Cardiac muscle cell (in vitro differentiated cells and primary cell): ENCODE measurements at places on chromosomes 7 and 10. TPM values are rescaled to one million over a fixed set of nuclear protein-coding genes. Genes with fewer than 3 reads are reported as not detected.
A peak's percentile ranks its signal among the peaks of the same experiment; 100 is the strongest.

DNA sequence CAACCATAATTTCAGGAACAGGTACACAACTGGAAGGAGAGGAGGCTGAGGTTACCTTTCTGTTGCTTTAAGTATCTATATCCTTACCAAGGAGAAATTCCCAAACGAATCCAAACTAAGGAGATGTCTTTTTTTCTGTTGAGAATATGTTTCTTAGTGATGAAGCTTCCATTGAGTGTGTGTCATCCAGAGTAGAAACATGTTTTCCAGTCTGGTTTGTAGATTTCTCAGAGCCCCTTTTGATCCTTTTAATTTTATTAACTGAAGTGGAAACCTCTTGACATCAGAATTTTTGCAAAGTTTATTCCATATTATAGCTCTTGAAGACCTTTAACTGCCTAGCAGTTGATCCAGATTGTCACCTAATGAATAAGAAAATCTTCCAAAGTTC, 207.1 kb upstream of the FERD3L start:
- no peak overlapping the region for H3K27ac ChIP-seq
- no peaks in the 10 kb centered on the region for H3K36me3 ChIP-seq
- no peak for DNase-seq
- H3K4me1 ChIP-seq: no peaks in the 10 kb centered on the region
- no peak overlapping the region for H3K4me3 ChIP-seq

GRCh38 chr10:112613620-112614019, 166.6 kb downstream of the VTI1A start:
- DNase-seq: no peak
- peaks cover 12% of the 10 kb centered on the region for H3K4me1 ChIP-seq
- H3K27me3 ChIP-seq: no peaks in the 10 kb centered on the region
- no peak overlapping the region for H3K4me3 ChIP-seq

GRCh38 chr7:31695859-31696614, 9.0 kb downstream of the PPP1R17 start:
- no peak overlapping the region for H3K27ac ChIP-seq
- H3K4me3 ChIP-seq: no peak overlapping the region
- H3K27me3 ChIP-seq: no peaks in the 10 kb centered on the region
- DNase-seq: no peak

- H3K36me3 ChIP-seq: no peaks in the 10 kb centered on the region
- no peak for DNase-seq
- no peak overlapping the region for H3K4me3 ChIP-seq
- no peaks in the 10 kb centered on the region for H3K27me3 ChIP-seq
Measured at GRCh38 chr7:20064181-20064970, 152.8 kb downstream of the MACC1 start.

GRCh38 chr7:5450549-5451327, 27.1 kb upstream of the TNRC18 start:
- no peak overlapping the region for H3K4me3 ChIP-seq
- DNase-seq: peak; percentile 53
- no peak overlapping the region for H3K27ac ChIP-seq
- no peaks in the 10 kb centered on the region for H3K36me3 ChIP-seq
- no peaks in the 10 kb centered on the region for H3K27me3 ChIP-seq
- H3K4me1 ChIP-seq: peaks cover 15% of the 10 kb centered on the region

DNA sequence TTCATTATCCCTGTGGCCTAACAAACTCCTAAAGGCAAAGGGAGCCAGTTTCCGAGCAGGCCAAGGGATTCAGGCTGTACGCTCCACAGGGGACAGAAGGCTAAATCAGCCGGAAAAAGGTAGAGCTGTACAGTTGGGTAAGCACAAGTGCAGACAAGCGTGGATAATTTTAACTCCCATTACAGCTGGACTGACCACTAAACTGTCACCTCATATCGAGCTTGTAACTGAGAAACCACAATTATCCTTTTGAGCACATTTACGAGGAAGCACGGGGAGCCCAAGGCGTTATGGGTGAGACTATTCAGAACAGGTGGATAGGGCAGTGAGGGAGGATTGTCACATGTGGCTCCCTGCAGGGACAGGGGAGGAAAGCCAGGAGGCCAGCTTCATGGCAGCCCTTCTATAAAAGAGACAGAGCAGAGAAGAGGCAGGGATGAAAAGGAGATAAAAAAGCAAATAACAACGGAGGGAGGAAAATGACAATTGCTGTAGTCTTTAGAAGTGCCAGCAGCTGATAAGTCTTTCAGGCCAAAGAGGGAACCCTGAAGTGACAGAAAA, 288.0 kb downstream of the FGFR2 start:
- no peaks in the 10 kb centered on the region for H3K27me3 ChIP-seq
- no peaks in the 10 kb centered on the region for H3K36me3 ChIP-seq
- no peak overlapping the region for H3K4me3 ChIP-seq
- no peak for DNase-seq
- peaks cover 15% of the 10 kb centered on the region for H3K4me1 ChIP-seq

DNA sequence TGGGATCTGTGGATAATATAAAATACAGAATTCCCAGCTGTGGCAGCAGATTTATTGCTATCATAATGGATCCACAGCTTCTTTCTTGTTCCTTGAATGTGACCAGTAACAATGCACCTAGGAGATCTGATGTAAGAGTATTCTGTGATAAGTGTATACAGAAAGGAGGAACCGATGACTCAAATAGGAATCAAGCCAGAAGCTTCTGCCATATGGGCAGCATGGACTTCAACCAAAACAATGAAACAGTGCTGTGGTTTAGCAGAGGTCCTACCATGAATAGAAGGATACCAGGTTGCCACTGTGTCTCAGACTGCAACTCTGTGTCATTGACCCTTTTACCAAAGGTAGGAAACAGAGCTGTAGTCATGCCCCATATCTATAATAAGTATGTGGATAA, 81.8 kb downstream of the PTPRZ1 start:
- H3K4me1 ChIP-seq: no peaks in the 10 kb centered on the region
- no peak overlapping the region for H3K27ac ChIP-seq
- H3K36me3 ChIP-seq: no peaks in the 10 kb centered on the region

DNA sequence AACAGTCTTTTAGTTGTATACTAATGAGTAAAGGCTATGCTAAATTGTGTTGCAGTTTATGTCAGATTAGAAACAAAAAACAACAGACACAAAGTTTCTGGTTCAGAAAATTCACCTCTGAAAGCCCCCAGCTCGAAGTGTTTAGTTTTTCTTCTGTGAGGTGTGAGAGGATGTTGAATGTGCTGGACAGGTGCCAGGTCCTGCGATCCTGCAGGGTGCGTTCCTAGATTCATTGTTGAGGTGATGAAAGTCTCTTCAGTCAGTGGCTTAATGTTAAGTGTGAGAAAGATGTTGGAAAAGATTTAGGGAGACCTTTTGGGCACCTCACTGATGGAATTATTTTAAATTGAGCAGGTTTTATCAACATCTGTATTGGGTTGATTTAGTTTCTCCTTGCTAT, 287.3 kb downstream of the SDK1 start:
- no peak overlapping the region for H3K4me3 ChIP-seq
- no peak overlapping the region for H3K27ac ChIP-seq

The KCNH2 gene
- 91.5 and 110 TPM in 2 replicates for total RNA-seq

The OR2A25 gene
- total RNA-seq: not detected in 2 replicates
